ENCODE measurements at places on chromosomes 4 and X.

GRCh38 chrX:106874075-106874474 is 29.1 kb downstream of the RIPPLY1 start:
- peak; percentile 5 for DNase-seq

DNA sequence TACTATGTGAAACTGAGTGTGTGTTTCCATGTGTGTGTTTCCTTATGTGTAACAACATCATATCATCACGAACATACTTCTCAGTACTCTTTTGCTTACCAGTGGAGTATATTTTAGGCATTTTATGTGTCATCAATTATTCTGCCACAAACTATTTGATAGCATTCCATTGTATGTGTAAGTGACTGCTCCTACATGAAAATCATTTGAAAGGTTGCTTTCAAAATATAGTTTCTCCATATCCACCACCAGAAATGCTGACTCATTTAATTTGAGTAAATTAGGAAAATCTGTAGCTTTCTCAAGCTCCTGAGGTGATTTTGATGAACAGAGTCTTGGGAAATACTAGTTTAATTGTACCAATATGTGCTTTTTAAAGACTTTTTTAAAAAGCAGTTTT is 376.2 kb downstream of the PCDH18 start:
- DNase-seq: no peak

GRCh38 chr4:99821918-99822503 is 5.4 kb downstream of the DAPP1 start:
- DNase-seq: no peak

DNA sequence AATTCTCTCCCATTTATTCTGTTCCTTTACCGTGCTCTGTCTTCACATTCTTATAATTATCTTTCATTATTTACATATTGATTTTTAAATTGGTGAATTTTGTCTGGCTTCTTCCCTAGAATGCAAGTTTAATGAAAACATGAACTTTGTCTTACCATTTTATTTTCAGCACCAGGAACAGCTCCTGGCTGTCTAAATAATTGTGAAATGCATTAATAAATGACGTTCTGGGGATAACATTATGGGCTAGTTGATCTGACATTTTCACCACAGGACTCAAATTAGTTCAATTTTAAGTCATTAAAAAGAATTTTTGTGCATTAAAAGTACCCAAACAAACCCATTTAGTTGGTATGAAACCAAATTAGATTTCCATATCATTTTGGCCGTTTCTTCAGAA is 97.5 kb downstream of the KCTD8 start:
- no peak for DNase-seq

DNA sequence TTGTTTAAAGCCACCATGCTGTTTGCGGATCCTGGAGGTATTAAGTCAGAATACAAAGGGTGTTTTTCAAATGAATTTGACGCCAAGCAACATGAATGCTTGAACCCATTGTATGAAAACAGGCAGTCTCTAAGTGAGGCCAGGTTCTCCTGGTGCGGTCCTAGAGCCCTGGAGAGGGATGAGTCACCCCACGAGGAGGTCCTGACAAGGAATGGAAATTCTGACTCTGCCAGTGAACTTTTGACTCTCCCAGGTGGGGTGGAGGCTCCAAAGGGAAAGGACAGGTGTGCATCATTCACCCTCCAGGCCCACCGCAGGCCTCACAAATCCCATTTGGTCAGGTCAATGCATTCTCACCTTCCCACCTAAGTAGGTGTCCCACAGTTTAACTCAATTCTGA is 1.5 kb downstream of the TRIM2 start:
- no peak for DNase-seq

DNA sequence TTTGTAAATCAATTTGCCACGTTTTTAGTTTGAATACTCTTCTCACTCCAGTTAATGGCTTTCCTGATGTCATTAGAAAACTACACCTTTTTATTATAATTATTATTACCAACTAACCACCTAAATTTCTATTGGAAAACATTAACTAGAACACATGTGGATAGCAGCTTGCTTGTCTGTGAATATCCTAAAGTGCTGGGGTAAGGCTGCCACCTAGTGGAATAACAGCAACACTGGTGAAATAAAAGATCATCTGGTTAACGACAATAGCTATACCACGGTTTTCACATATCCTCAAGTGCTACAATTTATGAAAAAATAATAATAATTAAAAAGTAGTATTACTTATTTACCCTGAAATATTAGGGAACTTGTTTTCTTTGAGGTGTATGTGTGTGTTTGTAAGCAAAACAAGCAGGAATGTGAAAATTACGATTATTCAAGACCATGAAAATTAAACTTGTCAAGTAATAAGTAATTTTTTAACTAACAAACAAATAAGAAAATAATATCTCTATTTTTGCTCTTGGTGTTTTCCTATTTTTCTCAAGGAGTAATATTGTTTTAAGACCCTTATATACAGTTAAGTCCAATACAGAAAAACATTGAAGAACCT is 130.1 kb upstream of the TECRL start:
- DNase-seq: peak; percentile 74

DNA sequence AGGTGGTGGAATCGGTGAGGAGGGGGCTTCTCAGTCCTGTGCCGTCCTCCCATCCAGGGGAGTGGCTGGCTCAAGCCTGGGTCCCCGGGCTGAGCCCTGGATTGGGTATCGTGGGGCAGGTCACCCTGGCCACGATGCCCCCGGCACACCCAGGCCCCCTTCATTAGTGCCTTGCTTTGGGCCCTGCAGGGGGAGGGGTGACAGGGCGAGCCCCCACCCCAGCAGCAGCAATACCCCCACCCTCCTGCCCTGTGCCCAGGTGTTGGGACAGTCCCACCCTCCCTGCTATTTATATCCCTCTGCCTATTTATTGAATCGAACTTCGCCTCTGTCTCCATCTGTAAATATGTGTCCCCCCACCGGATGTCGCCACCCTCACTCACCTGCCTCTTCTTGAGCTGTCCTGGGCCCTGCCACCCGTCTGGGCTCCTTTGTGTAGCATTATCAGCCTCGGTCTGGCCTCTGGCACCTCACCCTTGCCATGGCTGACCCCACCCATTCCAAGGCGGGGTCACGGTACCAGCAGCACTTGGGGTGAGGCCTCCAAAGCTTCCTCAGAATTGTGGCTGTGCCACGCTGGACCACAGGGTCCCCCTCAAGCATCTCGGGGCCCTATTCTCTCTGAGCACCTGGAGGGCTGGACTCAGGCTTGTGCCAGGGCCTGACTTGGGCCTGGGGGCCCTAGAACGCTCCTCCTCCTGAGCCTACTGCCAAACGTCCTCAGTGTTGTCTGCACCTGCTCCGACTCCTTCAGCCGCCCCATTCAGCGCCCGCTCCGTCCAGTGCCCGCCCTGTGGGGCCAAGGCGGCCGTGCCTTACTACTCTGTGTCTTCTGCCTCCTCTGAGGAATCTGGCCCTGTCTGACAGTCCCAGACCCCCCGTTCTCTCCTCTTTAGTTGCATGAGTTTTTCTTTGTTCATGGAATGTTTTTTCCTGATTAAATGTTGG is 6.1 kb downstream of the LAGE3 start:
- no peak for DNase-seq
